ENCODE measurements at places on chromosomes 1 and 21.

GRCh38 chr21:36044056-36044455 is 16.3 kb downstream of the SETD4 start:
- no peak for DNase-seq

- DNase-seq, result no peak
Measured at GRCh38 chr1:59040486-59040885, 256.4 kb upstream of the FGGY start.

- no peak for DNase-seq
Measured at GRCh38 chr1:182493063-182493462, 43.1 kb downstream of the RGSL1 start.

GRCh38 chr1:201556841-201557571 is 18.1 kb downstream of the NAV1 start:
- no peak for DNase-seq

- no peak for DNase-seq
Measured at GRCh38 chr1:29625084-29625420, 388.7 kb downstream of the PTPRU start.

GRCh38 chr1:11671544-11672286 is 7.7 kb downstream of the FBXO6 start:
- DNase-seq, result no peak

DNA sequence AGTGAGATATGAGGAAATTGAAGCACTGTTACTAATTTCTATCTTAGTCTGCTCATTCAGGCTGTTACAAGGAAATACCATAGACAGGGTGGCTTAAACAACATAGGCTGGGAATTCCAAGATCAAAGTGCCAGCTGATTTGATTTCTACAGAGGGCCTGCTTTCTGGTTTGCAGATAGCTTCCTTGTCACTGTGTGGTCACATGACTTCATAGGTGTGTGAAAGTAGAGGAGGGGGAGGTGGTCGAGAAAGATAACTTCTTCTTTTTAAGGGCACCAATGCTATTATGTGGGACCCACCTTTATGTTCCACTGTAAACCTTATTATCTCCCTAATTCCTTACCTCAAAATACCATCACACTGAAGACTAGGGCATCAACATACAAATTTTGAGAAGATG is 6.4 kb upstream of the BRINP3 start:
- DNase-seq, result no peak

DNA sequence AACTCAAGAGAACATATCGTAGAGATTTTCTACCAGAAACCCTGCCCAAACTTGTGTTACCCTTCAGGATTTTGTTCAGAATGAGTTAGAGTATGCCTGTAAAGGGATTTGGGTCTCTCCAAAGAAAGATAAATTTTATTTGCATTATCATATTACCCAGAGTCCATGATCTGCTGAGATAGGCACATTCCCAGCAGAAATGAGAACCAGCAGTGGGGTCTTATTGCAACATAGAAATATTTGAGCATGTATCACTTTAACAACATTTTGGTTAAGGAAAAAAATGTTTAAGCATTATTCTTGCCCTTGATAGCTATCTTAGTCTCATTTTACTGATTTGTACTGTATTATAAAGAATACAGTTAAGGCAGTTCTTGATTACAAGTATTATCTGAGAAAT is 10.6 kb downstream of the VCAM1 start:
- no peak for DNase-seq

DNA sequence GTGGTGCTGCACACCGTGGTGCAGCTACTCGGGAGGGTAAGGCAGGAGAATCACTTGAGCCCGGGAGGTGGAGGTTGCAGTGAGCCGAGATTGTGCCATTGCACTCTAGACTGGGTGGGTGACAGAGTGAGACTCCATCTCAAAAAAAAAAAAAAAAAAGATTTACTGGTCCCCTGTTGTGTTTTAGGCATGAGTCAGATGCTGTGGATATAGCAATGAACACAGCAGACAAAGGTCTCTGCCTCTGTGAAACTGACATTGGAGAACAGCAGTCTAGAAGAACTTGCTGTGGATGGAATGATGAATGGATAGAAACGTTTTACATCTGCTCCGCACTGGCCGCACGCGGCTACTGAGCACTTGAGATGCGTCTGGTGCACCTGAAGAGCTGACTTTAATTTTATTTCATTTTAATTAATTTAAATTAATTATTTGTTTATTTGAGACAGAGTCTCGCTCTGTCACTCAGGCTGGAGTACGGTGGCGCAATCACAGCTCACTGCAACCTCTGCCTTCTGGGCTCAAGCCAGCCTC is 24.5 kb upstream of the EPHA2 start:
- DNase-seq, result no peak

- no peak for DNase-seq
Measured at GRCh38 chr1:182335771-182336566, 55.6 kb downstream of the GLUL start.

GRCh38 chr1:159964144-159964543 is 10.1 kb upstream of the SLAMF9 start:
- no peak for DNase-seq

- no peak for DNase-seq
Measured at GRCh38 chr1:242178924-242179708, 180.2 kb upstream of the MAP1LC3C start.

- no peak for DNase-seq
Measured at GRCh38 chr1:58927041-58927721, 143.3 kb upstream of the JUN start.

DNA sequence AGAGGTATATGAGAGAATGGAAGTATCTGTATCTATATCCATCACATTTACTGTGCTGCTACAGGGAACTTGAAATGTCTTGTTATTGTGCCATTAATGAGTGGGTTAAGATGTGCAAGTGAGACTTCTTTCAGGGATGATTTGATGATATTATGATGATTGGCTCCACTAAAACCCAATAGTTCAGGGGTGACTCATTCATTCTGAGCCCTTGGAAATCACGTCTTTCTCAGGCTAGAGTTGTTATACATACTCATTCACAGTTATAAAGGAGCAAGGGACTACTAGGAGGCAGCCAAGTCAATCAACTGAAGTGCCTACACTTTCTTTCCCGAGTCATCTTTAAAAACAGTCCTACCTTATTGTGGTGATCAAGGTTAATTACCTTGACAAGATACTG is 1109.8 kb upstream of the B3GALT2 start:
- no peak for DNase-seq

- DNase-seq, result no peak
Measured at GRCh38 chr21:40166291-40166843, 299.1 kb downstream of the PCP4 start.

- no peak for DNase-seq
Measured at GRCh38 chr1:234533034-234533891, 54.3 kb upstream of the TARBP1 start.

DNA sequence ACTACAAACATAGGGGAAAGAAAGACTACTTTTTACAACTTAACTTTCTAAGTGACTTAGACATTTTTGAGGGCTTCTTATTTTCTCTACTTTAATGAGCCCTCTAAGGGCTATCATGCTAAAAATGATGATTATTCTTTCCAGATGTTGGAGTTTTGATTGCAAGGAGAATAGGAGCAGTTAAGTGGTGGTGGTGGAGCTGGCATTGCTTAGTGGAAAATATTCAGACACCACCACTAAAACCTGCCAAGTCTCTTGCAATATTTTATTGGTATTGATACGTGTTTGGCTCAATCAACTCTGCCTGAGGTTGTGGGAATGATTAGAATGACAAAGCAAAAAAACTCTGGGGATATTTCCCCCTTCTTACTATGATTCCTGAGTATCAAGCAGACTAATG is 82.6 kb upstream of the PTGFR start:
- no peak for DNase-seq

DNA sequence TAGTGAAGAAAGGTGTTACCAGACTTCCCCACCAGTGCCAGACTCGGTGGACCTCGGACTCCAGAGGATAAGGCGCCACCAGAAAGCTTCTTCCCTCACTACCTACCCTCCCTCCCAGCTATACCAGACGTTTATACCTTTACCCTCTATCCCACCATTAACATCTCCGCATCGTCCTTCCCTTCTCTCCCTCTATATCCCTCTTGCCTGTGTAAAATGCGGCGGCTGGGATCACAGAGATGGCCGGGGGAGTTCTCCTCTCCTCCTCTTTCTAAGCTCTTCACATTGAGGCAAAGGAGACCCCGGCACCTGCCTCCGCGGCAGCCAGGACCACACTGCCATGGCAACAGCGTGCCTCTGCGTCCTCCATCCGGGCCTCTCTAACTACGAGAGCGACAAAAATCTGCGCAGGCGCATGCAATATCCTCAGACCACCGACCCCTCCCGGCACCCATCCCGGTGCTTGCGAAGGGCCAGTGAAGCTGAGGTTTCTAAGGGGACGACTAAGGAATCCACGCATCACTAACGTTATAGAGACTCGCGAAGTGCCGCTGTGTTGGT is at the start of gene CCDC181:
Gene CCDC181 (minus strand): TSS at position 394 of the 561 bp plus-strand sequence. CDS start 2,547 bp downstream, outside the sequence.
- peak; percentile 11 for DNase-seq

- DNase-seq, result no peak
Measured at GRCh38 chr1:160836561-160836960, 26.1 kb downstream of the CD244 start.

DNA sequence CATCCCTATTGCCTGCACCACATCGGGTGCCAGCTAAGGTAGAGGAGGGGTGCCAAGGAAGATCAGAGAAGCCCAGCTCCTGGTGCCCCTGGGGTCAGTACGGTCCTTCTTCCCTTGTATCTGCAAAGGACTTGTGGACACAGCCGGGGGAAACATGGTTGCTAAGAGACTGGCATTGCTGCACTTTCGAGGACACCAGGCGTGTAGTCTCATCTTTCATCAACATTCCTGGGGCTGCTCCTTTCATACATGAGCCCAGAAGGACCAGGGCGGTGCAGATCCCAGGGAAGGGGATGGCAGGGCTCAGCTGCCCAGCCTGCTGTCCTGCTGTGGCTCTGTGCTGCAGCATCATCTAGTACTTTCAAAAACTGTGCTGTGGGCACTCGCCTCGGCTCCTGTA is 61.0 kb downstream of the RUNX1 start:
- no peak for DNase-seq

DNA sequence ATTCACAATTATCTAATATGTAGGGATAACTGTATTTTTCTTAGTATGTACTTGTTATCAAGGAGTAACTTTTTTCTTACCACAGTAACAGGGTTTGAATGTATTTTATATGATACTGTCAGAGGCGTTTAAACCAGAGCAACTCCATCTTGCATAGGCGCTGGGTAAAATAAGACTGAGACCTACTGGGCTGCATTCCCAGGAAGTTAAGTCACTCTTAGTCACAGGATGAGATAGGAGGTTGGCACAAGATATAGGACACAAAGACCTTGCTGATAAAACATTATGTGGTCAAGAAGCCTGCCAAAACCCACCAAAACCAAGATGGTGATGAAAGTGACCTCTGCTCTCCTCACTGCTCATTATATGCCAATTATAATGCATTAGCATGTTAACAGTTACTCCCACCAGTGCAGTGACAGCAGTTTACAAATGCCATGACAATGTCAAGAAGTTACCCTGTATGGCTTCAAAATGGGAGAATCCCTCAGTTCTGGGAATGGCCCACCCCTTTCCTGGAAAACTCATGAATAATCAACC is 64.8 kb downstream of the RPE65 start:
- DNase-seq, result no peak

DNA sequence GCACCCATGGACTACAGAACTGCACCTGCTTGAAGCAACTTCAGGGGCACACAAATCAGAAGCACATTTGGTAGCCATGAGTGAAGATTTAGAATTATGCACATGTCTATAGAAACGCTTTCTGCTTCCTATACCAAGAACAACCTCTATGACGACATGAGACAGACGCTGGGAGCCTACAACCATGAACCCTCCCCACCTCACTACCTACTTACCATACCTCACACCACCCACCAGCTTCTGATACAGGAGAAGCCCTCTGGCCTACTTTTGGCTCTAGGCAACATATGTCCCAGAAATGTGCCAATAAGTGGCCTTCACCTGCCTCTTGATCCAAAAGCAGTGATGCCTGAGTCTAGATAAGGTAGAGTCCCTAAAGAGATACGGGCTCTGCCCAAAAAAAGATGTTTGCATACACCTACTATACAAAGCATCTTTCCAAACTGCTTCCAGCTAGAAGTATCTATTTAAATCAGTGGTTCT is 58.5 kb downstream of the SLC45A1 start:
- DNase-seq, result no peak

GRCh38 chr1:225458222-225458631 is 30.4 kb upstream of the LBR start:
- no peak for DNase-seq

DNA sequence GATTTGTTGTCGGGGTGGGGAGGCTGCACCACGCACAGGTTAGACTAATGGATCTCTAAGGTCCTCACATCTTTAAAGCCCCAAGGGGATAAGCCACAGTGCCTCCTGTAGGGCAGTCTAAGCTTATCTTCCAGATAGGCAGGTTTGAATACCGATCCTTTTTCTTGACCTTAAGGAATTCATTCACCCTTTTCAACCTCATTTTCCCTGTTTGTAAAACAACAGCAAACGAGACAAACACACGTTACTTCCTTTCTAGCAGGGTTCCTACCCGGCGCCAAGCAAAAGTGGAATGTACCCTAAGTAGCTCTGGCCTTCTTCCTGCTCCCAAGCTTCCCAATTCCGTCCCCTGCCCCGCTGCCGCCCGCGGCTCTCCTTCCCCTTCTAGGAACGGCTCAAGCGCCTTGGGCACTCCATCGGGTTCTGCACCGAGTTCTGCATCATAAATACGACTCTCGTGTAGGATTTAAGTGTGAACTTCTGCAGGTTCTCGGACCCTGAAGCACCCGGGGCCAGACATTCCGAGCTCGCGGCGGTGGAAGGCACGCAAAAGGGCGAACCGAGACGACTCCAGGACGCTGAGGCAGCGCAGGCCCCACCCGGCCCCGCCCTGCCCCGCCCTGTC is 548 bp upstream of the CDC20 start:
- no peak for DNase-seq

DNA sequence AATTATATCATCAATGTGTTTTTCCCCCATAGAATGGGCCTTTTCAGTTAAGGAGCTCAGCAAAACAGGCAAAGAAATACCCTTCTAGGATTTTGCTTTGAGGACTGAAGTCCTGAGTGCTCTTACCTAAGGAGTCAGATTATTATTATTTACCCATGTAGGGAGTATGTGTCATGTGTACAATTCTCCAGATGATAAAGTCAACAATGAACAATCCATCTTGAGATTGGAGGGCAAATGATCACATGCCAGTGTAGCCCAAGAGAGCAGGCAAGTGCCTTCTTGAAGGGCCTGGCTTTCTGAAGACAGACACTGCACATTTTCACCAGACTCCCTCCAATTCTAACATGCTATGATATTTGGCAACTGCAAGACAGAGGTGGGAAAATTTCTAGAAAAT is 159.7 kb downstream of the PCNX2 start:
- no peak for DNase-seq
